ENCODE measurements at places on chromosomes 1 and 21.
A peak's percentile ranks its signal among the peaks of the same experiment; 100 is the strongest.

- no peak for DNase-seq
These were observed 5.2 kb upstream of the KAZN start for GRCh38 chr1:14593302-14593701.

- DNase-seq, result no peak
These were observed 209.5 kb downstream of the RPS6KC1 start for GRCh38 chr1:213260311-213261075.

DNA sequence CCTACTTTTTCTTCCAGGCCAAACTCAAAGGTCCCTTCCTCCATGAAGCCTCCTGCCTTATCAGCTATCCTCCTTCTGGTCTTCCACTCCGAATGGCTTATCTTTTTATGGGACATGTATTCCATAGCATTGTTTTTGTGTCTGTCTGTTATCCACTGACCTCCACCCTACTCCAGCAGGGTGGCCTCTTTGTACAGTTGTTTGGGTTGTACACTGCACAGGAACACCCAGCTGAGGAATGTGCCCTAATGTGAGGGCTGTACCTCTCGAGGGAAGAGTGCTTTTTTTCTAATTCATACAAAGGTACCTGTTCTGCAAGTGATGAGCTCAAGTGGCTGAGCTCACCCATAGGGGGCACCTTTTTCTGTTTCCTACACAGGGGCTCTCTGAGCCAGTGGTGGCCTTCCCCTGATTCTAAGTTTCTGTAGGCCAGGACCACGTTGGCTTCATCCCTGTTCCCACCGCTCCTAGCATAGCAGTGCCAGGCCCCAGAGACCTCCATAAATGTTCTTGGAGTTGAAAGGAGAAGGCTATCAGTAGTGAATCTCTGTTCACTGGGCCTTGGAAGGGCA lies 108.2 kb downstream of the FOXD2 start:
- DNase-seq, result no peak

GRCh38 chr1:116119876-116120275 lies 8.7 kb downstream of the MAB21L3 start:
- DNase-seq, result no peak

DNA sequence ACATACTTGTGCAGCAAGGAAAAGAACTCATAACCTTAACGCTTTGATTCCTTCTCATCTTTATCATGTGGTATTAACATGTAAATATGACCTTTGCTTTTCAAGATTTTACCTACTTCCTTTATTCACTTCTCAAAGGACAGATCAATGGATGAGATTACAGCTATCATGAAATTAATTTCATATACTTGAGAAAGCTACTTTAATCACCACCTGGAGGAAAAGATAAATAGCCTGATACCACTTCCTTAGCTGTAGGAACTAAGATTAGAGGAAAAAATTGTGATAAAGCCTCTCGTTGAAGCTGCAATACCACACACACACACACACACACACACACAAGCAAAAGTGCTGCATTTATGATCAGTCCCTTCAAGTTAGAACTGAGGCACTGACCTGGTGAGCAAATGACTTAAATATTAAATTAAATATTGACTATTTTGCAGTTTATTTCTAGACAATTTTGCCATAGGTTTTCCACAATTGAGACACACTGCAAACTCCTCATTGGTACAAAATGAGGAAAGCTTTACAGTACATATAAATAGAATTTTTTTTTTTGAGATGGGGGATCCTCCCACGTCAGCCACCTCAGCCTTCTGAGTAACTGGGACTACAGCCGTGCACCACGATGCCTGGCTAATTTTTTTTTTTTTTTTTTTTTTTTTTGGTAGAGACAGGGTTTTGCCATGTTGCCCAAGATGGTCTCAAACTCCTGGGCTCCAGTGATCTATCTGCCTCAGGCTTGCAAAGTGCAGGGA lies 27.2 kb upstream of the DMRTB1 start:
- no peak for DNase-seq

GRCh38 chr1:165403835-165404482 lies 41.0 kb downstream of the RXRG start:
- no peak for DNase-seq

GRCh38 chr1:192065087-192065486 lies 93.2 kb upstream of the RGS18 start:
- no peak for DNase-seq

DNA sequence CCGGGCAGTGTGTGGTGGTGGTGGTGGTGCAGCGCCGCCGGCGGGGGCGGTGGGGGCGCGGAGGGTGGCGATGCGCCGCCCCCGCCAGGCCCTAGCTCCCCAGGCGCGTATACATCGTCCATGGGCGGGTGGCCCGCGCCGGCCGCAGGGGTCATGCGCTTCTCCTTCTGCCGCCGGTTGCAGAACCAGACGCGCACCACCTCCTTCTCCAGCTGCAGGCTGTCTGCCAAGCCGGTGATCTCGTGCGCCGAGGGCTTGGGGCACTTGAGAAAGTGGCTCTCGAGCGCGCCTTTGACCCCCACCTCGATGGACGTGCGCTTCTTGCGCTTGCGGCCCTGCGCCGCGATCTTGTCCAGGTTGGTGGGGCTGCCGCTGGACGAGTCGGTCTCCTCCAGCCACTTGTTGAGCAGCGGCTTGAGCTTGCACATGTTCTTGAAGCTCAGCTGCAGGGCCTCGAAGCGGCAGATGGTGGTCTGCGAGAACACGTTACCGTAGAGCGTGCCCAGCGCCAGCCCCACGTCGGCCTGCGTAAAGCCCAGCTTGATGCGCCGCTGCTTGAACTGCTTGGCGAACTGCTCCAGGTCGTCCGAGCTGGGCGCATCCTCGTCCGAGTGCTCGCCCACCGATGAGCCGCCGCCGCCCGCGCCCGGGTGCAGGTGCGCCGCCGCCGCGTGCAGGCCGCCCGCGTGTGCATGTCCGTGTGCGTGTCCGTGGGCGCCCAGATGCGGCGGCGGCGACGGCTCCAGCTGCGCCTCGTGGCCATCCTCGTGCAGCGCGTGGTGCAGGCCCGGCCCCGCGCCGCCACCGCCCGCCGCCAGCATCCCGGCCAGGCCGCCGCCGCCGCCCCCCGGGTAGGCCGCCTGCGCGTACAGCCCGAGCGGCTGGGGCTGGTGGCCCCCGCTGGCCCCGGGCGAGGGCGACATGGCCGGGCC lies 926 bp downstream of the POU3F1 start:
- DNase-seq, result peak; percentile 75

Data from NCI-H524 (cell line).